ENCODE measurements at places on chromosomes 2 and 18.

DNA sequence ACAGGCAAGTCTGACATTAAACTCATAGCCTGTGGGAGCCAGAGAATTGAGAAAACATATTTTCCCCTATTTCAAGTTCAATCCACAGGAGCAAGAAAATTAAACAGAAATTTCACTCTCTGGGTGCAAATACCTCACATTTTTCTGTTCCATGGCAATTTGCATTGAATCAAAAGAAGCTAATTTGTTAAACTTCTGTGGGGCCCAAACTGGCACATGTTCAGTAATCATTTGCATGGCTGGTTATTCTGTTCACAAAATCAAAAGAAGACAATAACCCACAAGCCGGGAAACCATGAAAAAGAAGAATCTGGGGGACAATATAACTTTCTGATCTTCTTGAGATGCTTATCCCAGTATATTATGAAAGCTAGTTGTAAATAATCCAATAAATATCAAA lies 363.1 kb downstream of the LRP1B start:
- no peak for DNase-seq

- no peak for DNase-seq
Measured at GRCh38 chr2:114161371-114161770, 271.5 kb downstream of the ACTR3 start.

GRCh38 chr18:47983946-47984345 lies 53.5 kb upstream of the SMAD2 start:
- no peak for DNase-seq

GRCh38 chr18:23143016-23143814 lies 7.9 kb downstream of the CABLES1 start:
- DNase-seq = no peak

GRCh38 chr2:17894556-17894955 lies 16.1 kb downstream of the KCNS3 start:
- DNase-seq = no peak

- no peak for DNase-seq
Measured at GRCh38 chr2:111194835-111195621, 74.3 kb downstream of the BCL2L11 start.

DNA sequence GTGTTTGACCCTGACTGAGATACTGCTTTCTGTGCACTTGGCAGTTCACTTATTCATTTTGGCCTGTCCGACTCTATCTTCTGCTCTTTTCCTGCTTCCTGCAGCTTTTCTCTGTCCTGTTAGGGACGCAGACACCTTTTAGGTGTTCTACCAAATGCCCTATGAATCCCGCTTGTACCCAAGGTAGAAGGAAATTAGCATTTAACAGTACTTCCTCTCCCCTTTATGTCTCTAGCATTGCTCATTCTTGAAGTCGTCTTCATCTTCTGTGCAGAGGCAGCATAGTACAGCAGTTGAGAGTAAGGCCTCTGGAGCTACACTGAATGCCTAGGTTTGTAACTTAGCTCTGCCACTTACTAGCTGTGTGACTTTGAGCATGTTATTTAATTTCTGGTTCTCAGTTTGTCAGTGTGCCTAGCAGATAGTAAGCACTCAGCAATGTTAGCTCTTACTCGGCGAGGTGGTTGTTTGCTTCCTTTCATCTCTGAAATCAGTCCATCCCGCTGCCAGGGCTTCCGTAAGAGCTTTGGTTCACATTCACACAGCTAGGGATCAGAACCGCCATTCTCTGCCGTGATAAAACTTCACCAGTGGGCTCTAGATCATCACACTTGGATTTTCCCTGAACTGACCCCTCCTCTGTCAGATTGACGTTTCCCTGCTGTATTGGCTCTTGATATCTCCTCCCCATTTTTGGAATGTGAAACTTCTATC lies 1.4 kb downstream of the CCT7 start:
- no peak for DNase-seq
